DMS 273 treated with DMSO at 0.1 percent for 48 hours (cell line): ENCODE measurements at places on chromosomes 1 and 21.

DNA sequence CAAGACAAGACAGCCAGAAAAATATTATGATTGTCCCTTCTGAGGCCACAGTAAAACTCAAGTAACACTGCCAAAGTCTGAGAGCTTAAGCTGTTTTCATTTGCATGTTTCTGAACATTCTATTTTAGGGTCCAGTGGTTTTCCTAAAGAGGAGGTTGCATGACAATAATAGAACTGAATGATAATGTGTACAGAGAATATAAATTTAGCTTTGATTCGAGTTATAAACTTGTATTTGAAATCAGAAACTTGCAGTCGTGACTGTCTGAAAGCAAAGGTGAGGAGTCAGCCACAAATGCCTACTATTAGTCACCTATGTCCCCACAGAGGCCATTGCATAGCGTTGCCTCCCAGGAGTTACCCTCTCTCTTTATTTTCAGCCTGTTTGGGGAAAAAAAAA lies 363.1 kb upstream of the ADGRL2 start:
- DNase-seq = no peak

DNA sequence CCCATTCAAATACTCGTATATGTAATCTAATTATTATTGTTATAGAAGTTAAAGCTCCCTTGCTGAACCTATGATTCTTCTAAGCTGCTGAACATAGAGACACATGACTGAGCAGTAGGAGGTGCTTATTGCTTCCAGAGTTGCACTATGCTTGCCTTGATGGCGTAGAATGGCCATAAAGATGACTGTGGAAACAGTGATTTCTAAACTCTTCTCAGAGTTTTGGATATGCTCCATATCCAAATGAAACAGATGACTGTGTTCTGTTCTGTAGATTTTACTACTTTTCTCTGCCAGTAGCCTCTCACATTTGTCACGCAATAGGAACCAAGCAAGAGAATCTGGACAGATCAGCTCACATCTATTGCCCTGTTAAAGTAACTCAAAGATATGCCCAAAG lies 88.1 kb upstream of the CACYBP start:
- no peak for DNase-seq

DNA sequence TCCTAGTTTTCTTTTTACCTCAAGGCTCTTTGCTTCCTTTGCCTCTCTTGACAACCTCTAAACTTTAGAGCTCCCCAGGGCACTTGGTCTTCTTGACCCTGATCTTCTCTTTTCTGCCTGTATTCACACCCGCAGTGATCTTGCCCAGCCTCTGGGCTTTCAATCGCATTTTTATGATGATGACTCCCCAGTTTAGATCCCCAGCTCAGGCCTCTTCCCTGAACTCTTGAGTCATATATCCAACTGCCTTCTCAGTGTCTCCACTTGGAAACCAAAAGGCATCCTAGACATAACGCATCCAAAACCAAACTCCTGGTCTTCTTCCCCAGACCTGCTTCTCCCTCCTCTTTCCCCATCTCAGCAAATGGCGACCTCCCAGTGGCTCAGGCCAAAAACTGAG lies 6.5 kb downstream of the STUM start:
- DNase-seq = no peak

DNA sequence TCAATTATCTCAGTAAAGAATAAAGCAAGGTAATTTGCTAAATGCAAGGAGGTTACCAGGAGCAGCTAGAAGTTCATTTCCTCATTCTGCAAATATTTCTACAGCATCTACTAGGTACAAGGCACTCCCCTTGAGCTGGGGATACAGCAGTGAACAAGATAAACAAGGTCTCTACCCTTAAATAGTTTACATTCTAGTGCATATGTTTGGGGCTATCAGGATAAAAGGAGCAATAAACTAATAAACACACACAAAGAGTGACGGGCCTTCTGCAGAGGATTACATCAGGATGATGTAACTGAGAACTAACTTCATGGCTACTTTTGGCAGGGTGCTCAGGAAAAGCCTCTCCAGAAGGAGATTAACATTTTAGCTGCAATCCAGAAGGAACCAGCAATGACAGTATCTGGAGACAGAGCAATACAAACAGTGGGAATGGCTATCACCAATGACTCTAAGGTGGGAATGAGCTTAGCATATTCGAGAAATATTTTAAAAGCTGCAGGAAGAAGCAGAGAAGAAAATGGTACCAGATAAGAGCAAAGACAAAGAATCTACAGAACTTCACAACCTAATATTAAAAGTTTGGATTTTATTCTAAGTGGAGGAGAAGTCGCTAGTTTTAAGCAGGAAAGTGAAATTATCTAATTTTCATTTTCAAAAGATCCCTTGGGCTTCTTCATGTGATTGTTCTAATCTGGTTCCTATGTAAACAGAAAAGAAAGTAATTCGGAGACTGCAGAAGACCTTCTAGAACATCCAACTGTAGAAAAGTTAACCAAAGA lies 25.8 kb downstream of the TP53BP2 start:
- DNase-seq = no peak

GRCh38 chr21:27122686-27123085 lies 155.8 kb upstream of the ADAMTS5 start:
- no peak for DNase-seq

DNA sequence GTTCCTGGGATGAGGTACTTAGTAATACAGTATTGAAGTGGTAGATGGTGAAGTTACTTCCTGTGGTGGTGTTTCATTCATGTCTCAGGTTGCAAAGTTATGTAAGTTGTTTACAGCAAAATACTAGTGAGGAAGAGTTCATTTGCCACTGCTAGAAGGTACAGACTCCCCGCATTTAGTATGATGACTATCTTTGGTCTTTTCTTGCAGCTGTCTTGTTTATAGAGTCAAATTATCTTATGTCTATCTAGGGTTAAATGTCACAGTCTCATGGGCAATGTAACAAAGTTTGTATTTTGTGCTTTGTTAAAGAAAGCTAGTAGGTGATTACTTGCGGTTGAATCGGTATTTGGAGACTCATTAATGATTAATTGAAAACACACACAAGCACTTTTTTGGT lies 50.2 kb downstream of the LRRC8D start:
- DNase-seq = no peak

DNA sequence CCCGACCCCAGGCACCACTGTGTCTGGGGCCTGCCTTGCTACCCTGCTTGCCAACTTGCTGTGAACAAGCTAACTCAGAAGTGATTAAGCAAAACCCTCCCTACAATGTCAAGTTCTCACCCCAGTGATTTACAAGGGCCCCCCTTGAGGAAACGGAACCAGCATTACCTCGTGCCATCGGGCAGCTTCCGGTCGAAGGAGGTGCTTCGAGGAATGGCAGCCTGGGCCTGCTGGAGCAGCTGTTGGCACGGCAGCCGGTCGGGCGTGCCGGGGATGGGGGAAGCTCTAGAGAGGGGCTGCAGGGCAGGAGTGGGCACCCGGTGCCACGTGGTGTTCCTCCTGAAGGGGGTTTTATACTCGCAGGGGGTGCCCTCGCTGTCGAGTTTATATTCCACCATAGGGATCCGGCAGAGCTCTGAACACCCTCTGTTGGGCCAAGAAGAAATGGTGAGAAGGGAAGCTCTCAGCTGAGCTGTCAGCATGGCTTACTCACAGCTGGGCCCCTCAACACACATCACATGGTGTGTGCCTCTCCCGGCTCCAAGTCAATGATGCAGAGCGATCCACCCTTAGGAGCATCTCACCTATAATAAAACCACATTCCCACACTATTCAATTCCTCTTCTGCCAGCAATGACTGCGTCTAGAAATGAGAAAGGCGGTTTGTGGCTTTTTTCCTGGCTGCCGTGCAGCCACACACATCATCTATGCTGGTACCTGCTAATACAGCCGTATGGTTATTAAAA lies 184.4 kb downstream of the SIPA1L2 start:
- DNase-seq = no peak

DNA sequence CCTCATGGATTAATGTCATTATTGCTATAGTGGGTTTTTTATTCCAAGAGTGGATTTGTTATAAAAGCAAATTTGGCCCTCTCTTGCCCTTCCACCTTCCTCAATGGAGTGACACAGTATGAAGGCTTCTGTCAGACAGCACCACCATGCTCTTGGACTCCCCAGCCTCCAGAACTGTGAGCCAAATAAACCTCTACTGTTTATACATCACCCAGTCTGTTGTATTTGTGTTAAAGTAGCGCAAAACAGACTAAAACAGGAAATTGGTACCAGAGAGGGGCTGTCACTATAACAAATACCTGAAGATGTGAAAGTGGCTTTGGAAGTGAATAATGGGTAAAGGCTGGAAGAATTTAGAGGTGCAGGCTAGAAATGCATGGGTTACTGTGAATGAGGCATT lies 38.0 kb upstream of the DMRTB1 start:
- no peak for DNase-seq

DNA sequence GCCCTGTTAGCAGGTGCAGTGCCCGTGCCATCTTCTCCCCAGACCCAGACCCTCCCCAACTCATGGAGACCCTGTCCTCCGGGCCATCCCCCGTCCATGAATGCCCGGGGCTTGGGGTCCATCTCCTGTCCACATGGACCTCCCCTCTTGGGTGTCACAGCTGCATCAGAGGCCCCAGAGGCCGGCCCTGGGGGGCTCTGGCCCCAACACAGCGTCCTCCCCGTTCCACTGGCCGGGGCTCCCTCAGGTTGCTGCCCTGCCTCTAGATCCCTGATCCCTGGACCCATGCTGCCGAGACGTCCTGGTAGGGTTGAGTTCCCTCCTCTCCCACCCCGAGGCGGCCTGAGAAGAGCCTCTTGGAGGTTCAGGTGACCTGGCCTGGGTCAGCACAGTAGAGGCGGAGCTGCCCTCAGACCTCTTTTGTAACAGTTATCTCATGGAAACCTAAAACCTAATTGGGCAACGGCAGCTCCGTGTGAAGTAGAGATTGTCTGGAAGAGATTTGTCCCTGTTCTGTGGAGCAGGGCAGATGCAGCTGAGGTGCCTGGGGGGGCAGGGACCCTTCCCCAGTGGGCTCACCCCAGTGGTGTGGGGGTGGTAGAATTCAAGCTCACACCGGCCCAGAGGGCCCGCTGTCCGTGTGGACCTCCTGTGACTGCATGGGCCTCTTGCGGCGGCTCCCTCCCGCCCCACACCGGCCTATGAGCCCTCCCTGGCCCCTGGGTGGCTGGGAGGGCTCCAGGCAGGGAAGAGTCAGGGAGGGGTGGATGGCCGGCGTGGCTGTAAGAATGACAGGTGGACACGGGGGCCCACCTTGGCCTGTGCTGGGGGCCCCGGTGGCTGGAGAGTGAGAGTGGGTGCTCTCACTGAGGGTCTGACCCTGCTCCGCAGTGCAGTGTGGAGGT lies 56.1 kb downstream of the SKI start:
- DNase-seq = no peak

GRCh38 chr1:91660708-91661107 lies 160.1 kb downstream of the CDC7 start:
- DNase-seq = no peak

DNA sequence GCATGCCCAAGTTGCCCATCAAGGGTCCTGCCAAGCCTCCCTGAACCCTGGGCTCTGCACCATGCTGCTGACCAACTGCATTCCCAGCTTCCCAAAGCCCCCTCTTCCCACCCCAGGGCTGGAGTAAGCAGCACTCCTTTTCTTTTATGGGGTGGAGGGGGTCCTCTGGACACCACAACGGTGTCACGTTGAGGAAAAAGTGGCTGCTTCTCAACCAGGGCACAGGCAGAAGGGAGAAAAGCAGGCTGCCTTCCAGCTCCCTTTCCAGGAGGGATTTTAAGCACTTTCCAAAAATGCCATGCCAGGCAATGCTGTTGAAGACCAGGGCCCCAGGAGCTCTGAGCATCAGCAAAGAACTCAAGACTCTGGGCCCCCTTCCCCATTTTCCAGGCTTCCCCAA lies 691 bp downstream of the RIMS3 start:
- peak; percentile 93 for DNase-seq

GRCh38 chr1:17890815-17891191 lies 135.7 kb downstream of the ACTL8 start:
- no peak for DNase-seq

DNA sequence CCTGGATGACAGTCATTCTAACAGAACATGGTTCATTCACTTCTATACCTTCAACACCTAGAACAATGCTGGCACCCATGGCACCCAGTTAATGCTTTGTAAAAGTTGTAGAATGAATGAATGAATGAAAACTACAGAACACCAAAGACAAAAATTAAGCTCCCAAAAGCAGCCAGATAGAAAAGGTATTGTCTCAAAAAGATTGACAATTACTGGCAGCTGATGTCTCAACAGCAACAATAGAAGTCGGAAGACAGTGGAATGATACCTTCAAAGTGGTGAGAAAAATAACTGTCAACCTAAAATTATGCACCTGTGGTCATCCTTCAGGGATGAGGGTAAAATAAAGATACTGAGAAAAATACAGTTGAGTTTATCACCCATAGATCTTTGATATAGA lies 4.9 kb upstream of the C1orf167 start:
- DNase-seq = no peak

DNA sequence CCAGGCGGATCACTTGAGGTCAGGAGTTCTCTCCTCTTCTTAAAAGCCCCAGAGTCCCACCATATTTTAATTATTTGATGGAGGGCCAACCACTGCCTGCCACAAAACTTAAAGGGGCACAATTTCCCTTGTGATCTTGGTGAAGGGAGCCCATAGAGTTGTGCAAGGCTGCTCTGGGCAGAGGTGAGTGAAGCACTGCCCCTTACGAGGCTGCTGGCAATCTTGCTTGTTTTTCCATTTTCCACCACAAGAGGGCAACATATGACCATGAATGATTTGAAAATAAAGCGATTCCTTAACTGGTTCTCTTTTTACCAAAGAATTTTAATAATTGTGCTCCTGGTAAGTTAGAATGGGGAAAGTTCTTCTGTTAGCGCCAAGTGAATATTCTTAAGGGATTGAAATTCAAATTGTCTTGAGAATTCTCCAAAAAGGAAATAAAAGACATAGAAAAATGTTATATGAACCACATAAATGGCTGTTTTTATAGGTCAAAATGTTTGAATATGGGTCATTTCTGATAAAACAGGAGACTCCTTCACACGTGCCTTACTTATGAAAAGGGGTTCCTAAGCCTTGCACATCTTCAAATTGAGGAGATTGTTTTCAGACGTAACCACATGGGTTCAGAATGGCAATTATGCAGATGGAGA lies 22.7 kb downstream of the PGM1 start:
- DNase-seq = peak; percentile 79

DNA sequence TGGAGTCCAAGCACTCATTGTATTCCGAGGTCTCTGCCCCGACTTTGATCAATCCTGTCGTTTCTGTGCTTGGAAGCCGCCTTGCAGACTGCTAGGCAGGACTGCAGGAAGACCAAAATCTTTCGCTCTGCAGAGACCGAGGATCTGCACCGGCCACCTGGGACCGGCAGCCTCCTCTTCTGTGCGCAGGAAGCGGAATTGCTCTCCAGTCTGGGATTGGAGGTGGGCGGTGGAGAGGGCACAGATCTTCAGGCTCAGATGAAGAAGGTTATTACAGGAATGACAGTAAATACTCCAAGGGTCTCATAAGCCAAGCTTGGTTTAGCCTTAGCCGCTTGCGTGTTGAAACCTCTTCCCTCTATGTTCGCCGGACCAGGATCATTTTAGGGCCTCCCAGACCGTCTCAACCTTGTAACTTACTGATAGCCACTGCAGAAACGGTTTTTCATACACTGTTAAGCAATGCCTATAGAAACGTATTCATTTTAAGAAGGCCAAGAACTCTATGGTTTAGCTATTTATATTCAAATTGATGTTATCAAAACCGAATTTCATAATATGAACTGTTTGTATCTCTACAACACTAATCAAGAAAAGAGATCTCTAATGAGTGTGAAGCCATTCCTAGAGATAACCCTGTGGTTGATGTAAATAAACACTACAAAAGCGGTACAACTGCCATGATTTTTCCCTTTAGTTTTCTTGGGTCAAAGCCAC lies 1.1 kb downstream of the MIA3 start:
- DNase-seq = no peak
